ENCODE measurements at places on chromosomes 6 and 20.
A peak's percentile ranks its signal among the peaks of the same experiment; 100 is the strongest.

DNA sequence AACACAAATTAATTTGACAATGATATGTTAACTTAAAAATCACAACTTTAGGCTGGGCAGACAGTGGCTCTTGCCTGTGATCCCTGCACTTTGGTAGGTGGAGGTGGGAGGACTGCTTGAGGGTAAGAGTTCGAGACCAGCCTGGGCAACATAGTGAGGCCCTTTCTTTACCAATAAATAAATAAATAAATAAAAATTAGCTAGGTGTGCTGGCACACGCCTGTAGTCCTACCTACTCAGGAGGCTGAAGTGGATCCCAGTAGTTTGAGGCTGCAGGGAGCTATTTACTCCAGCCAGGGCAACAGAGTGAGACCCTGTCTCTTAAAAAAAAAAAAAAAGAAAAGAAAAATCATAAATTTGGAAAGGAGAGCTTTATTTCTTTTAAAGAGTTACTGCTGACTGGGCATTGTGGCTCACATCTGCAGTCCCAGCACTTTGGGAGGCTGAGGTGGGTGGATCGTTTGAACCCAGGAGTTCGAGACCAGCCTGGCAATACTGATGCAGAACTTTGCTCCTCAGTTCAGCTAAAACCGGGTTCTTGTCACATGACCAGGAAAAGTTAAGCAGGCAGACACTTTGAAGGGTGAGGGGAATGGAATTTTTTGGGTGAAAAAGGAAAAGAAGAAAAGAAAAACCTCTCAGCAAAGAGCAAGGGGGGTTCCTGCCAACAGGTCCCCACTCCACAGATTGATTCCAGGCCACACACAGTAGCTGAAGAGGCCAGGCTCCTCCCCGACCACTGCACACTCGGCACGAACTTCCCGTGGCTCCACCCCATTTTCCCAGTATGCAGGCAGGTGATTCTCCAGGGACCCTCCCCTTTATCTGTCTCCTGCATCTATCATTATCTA lies 44.0 kb upstream of the DDR1 start:
- DNase-seq: no peak

GRCh38 chr20:63618291-63618980 lies 8.5 kb downstream of the GMEB2 start:
- no peak for DNase-seq

DNA sequence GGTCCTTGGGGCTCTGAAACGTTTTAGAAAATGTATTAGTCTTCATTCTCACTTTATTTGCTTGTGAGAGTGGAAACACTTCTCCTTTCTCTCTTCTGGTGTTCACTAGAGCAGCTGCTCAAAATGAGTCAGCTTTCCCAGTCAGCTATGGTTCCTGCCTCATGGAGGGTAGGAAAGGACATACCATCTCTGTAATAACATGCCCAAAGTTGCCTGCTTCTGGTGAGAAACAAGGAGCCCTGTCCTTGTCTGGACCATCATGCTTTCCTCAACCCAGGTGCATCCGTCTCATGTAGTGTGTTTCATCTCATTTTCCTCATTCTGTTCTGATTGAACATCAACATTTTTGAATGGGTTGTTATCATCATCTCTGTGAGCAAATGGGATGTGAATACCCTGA lies 17.1 kb upstream of the TINAG start:
- DNase-seq: no peak

GRCh38 chr20:21104466-21104761 lies 1.7 kb downstream of the LINC00237 start:
- DNase-seq: no peak

DNA sequence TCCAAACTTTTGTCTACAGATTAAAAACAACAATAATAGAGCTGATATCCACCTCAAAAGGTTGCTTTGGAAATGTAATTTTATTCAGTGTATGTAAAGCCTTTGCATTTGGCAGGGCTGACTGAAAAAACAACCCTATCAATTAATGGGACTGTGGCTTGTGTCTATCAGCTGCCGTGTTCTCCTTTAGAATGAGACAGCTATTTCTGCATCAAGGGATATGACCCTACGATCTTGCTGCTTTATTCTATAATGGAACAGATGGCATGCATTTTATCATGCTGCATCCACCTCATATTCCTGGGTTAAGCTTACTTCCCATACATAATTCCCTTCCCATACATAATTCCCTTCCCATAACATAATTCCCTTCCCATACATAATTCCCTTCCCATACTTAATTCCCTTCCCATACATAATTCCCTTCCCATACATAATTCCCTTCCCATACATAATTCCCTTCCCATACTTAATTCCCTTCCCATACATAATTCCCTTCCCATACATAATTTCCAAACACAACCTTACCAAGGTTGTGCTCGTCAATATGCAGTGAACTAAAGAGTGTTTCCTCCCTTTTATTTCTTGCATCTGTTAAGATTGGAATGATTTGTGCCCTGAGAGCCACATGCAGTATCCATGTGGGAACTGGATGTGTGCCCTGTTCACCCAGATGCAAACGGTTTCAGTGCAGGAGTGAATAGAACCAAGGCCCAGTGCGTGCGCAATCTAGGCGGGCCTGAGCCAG lies 26.8 kb downstream of the SERPINB6 start:
- DNase-seq: no peak

DNA sequence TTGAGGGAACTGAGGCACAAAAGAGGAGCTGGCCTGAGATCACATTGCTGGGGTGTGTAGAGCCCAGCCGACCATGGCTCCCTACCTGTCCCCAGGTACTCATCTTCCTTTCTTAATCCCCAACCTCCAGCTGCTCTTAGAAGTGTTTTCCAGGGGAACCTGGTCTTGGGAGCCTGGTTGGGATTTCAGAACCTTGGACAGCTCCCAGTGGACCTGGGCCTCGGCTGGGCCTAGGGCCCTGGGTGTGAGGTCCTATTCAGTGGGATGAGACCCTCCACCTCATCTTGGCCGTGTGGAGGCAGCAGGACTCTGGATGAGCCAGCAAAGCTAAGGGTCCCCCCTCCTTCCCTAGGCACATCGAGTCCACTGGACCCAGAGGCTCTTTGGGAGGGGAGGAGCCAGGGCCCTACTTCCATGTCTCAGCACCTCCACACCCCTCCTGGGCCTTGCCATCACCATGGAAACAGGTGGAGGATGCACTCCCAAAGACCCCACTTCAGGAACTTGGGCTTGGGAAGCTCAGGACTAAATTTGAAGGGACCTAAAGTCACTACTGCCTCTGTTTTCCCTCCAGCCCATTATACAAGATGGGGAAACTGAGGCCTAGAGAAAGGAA lies 38.5 kb downstream of the DLGAP4 start:
- peak; percentile 10 for DNase-seq

DNA sequence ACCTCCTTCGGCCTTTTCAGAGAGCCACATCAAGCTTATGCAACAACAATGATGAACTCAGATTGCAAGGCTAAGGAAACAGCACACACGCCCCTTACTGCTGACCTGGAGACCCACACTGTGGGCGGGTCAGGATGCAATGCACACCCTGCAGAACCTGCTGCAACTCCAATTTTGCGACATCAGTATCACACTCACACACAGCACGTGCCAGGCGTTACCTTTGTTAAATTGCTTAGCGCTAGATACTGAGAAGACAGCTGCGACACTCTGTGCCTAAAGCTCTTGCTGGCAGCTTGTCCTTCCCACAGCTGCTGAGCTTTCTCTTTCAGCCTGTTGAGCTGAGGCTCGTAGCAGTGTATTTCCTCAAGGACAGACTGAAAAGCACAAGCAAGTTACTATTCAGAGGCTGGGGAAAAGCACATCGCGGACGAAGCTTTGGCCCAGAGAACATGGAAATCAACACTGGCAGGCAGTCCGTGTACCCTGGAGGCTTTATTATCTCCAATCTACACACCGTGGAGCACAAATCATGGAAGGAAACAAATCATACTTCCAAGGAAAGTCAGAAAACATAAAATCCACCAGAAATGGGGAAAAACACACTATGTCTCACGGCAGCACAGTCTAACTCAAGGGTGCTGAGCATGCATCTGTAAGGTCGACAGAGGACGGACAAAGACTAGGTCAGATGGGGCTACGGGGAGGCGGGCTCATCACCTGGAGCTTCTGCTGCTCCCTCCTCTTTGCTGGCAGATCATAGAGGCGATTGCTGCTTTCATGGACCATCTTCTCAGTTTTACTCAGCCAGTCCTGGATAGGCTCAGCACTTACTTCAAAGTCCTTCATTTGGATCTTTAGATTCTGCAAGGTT lies 268.2 kb downstream of the SYNE1 start:
- no peak for DNase-seq

GRCh38 chr6:122788663-122789181 lies 336 bp upstream of the SMPDL3A start:
- no peak for DNase-seq

DNA sequence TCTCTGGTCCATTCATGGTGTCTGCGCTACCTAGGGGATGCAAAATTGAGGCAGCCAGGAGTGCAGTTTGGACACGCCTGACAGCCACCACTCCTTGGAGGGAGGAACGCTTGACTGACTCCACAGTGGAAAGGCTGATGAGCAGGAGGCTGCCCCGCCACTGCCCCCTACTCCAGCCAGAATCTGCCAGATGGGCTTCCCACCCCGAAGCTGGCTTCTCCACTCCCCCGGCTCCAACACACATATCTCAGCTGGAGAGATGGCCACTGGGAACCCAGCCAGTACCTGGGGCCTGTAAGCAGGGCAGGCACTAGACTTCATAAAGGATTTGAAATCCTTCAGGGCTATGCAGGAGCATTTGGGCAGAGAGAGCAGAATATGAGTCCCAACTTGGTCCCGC lies 51.4 kb upstream of the BLCAP start:
- DNase-seq: no peak

GRCh38 chr6:45643126-45643525 lies 265.4 kb upstream of the SUPT3H start:
- DNase-seq: no peak

DNA sequence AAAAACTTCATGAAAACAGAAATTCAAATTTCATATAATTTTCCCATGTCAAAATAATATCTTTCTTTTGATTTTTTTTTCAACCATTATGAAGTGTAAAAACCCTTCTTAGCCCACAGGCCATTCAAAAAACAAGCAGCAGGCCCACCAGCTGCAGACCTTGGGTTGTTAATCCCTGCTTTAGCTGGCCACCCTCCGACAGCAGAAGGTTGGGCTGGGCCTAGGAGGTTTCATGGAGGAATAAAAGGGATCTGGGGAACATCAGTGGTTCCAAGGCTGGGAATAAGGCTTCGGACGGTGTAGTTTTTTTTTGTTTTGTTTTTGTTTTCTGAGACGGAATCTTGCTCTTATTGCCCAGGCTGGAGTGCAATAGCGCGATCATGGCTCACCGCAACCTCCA lies 3.6 kb upstream of the HSP90AB1 start:
- no peak for DNase-seq

DNA sequence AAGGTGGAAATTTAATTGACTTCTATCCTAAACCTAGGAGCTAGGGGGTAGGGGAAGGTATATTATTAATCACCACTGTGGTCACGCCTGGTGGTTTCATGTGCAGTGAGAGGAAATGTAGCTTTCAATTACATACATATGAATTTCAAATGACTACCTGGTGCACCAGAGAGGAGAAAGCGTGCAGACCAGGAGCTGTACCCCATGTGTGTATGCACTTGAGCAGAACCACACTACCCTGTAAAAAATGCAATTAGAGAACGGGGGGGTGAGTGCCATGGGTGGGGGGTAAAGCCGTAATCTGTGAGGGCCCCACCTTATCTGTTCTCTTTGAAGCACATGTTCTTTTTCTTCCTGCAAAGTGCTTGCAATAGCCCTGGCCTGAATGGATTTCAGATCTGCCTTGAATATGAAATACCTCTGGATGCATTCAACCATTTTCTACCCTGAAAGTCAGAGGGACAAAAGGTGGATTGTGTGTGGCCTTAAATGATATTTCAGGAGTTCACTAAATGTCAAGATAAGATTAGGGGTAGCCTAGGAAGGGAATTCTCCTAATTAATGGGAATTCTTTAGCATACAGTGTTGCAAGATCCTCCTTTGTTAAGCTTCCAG lies 30.9 kb upstream of the EDN3 start:
- no peak for DNase-seq

DNA sequence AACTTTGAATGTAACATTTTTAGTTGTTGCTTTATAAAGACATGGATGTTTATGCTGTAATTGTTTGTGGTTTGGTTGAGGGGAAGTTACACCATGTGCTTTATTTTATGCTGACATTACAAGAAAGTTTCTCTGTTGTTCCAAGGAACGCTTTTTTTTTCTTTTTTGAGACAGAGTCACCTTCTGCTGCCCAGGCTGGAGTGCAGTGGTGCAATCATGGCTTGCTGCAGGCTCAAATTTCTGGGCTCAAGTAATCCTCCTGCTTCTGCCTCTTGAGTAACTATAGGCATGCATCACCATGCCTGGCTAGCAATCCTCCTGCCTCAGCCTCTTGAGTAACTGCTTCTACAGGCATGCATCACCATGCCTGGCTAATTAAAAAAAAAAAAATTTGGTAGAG lies 21.0 kb upstream of the IFNGR1 start:
- DNase-seq: no peak

DNA sequence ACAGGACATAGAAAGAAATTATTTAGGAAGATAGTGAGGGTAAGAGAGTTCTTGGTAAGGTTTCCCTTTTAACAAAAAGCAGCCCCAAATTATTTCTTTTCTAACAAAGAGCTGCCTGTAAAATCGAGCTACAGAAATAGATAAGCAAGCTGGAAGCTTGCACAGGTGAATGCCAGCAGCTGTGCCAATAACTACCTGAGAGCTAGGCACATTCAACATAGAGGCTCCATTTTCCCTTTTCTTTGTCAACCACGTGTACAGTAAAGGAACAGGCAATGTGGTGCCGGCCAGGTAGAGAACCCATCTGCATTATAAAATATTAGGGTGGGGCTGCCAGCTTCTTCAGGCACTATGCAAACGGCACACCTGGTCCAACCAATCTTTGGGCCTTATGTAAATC lies 341.6 kb upstream of the JAG1 start:
- no peak for DNase-seq

DNA sequence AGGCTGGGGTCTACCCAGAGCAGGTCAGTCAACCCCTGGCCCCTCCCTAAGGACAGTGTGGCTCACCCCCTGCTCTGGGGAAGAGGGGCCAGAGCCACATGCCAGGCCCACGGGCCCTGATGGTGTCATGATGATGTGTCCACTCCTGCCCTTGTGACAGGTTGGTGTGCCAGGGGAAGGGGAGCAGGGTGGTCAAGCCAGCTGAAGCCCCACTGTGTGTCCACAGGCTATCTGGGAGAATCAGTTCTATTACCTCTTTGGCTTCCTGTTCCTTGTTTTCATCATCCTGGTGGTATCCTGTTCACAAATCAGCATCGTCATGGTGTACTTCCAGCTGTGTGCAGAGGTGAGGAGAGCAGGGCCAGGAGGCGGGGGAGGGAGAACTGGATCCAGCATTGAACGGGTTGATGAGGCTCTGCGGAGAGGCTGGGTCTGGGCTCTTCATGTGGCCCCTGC lies 47.7 kb downstream of the PLAGL2 start:
- DNase-seq: no peak

- DNase-seq: no peak
Observed at GRCh38 chr6:47721189-47721588, 22.8 kb downstream of the ADGRF4 start.

DNA sequence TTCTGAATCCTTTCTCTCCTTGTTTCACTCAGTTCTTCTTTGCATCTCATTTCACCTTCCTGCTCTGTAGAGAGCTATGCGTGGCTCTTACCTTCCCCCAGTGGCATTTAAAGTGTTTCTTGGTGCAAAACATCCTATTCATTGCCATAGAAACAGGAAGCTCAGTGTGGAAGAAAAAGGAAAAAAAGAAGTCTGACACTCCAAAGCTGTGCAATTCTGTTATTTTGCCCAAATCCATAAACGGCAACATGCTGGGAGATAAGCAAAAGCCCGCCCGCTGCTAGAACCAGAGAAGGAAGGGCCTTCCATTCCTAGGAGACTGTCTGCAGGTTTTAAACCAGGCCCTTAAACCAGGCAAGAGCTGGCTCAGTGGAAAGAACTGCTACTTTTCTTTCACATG lies 247.1 kb downstream of the HIVEP2 start:
- DNase-seq: no peak
